Thymus (tissue), 14 donors: ENCODE measurements at places on chromosomes 12 and 14. TPM values are rescaled to one million over a fixed set of nuclear protein-coding genes. Genes with fewer than 3 reads are reported as not detected.

DNA sequence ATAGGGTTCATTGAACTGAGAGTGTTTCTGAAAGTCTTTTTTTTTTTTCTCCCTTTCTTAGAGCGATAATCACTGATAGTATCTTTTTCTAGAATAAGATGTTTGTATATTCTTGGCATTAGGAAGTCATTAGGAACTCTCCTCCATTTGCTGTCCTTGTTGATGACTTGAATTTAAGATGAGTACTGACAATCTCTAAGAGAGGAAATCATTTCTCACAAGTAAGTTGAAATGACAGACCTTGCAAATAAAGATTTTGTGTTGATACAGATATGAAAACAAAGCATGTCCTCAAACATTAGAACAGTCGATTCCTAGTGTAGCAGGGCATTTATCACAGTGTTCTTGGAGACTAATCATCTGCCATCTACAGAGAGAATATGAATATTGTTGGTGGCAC is 458.4 kb upstream of the SYT1 start:
- H3K36me3 ChIP-seq: no peaks in the 10 kb centered on the region
- no peak for DNase-seq
- H3K4me1 ChIP-seq: no peaks in the 10 kb centered on the region

Gene RIMBP2
- polyA plus RNA-seq: 0.78 TPM

- H3K4me1 ChIP-seq: peaks cover 24% of the 10 kb centered on the region
- H3K27ac ChIP-seq: peak overlapping the region; percentile 85
- peak overlapping the region; percentile 40 for H3K4me3 ChIP-seq
- peak; percentile 67 for DNase-seq
Measured at GRCh38 chr14:76961631-76962302, 66.7 kb downstream of the IRF2BPL start.

DNA sequence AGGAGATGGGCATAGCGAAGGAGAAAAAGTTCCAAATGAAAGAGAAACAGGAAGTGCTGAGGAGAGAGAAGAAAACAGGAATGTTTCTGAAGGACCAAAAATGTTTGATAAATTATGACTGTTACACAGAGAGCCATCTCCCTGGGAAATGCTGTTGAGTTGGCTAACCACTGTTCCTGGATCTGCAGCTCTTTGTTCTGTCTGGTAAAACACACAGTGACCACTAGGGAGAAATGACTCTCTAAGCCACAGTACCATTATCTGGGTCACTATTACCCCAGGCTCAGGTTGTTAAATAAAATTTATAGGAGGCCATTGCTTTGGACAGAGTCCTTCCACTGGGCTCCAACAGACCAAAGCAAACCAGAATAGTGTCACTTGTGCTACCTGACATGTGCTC is 219.3 kb downstream of the CRADD start:
- H3K27ac ChIP-seq: no peak overlapping the region
- peaks cover 38% of the 10 kb centered on the region for H3K4me1 ChIP-seq
- H3K27me3 ChIP-seq: no peaks in the 10 kb centered on the region
- no peak overlapping the region for H3K4me3 ChIP-seq
- H3K36me3 ChIP-seq: no peaks in the 10 kb centered on the region

GRCh38 chr14:100056964-100057795 is 8.0 kb upstream of the EVL start:
- DNase-seq: no peak
- H3K4me3 ChIP-seq: no peak overlapping the region
- H3K27ac ChIP-seq: peak overlapping the region; percentile 50
- H3K4me1 ChIP-seq: peaks cover 25% of the 10 kb centered on the region
- no peaks in the 10 kb centered on the region for H3K36me3 ChIP-seq

GRCh38 chr12:90672081-90672480 is 282.9 kb downstream of the CCER1 start:
- no peak overlapping the region for H3K27ac ChIP-seq
- H3K36me3 ChIP-seq: no peaks in the 10 kb centered on the region
- DNase-seq: no peak
- H3K27me3 ChIP-seq: no peaks in the 10 kb centered on the region
- no peaks in the 10 kb centered on the region for H3K4me1 ChIP-seq
- H3K4me3 ChIP-seq: no peak overlapping the region

Gene HOXC4
- polyA plus RNA-seq: 0.37 TPM

DNA sequence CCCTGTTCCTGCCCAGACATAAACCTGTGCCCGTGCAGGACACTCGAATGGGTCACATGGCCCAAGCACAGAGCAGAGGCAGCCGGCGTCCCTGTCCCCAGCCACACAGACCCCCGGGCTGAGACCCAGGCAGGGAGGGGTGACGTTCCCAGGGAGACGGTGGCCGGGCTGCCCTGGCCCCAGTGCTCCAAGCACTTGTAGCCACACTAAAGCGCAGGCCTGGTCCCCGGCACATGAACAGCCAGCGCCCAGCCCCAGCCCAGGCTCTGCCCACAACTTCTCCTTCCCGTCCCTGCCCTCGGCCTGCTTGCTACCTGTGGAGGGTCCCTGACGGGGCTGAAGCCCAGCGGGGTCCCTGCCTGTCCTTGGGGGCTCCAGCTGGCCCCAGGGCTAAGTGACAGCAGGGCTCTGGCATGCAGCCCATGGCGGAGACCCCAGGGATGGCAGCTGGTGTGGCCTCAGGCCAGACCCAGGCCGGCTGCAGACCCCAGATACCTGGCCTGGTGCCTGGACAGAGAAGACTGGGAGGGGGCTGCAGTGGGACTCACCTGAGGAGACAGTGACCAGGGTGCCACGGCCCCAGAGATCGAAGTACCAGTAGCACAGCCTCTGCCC is 338.4 kb downstream of the TMEM121 start:
- DNase-seq: no peak
- peaks cover 8% of the 10 kb centered on the region for H3K27me3 ChIP-seq
- H3K27ac ChIP-seq: no peak overlapping the region
- no peak overlapping the region for H3K4me3 ChIP-seq
- H3K4me1 ChIP-seq: peaks cover 35% of the 10 kb centered on the region

GRCh38 chr12:76317976-76318375 is 30.2 kb downstream of the BBS10 start:
- H3K27ac ChIP-seq: no peak overlapping the region
- no peaks in the 10 kb centered on the region for H3K4me1 ChIP-seq
- no peaks in the 10 kb centered on the region for H3K27me3 ChIP-seq
- H3K4me3 ChIP-seq: no peak overlapping the region
- no peak for DNase-seq
- no peaks in the 10 kb centered on the region for H3K36me3 ChIP-seq

- H3K4me1 ChIP-seq: no peaks in the 10 kb centered on the region
- DNase-seq: no peak
- no peaks in the 10 kb centered on the region for H3K27me3 ChIP-seq
- H3K36me3 ChIP-seq: no peaks in the 10 kb centered on the region
- H3K4me3 ChIP-seq: no peak overlapping the region
- H3K27ac ChIP-seq: no peak overlapping the region
Measured at GRCh38 chr12:43848786-43849185, 12.9 kb downstream of the TMEM117 start.

Gene PGF
- polyA plus RNA-seq: 7.5 TPM

Gene SMAGP
- polyA plus RNA-seq: 6.5 TPM

GRCh38 chr12:106839333-106839732 is 64.9 kb downstream of the RIC8B start:
- H3K27ac ChIP-seq: no peak overlapping the region
- no peak overlapping the region for H3K4me3 ChIP-seq
- H3K4me1 ChIP-seq: no peaks in the 10 kb centered on the region

Gene CRIP2
- 89.7 TPM for polyA plus RNA-seq

DNA sequence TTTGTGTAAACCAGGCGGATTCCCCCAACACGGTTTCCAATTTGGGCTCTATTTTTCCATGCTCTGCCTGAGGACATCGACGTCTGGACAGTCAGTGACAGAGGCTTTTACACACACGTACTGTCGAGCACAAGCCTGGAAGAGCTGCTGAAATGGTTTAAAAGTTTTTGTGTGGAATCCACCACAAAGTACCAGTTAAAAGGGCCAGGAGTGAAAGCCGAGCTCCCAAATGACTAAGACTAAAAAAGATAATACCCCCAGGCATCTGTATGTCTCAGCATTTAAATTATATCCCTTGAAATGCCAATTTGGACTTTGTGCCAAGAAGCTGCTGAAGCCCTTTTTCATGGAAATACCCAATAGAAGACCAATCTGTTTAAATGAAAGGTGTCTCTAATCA is 173.2 kb downstream of the EGLN3 start:
- H3K4me1 ChIP-seq: no peaks in the 10 kb centered on the region
- no peaks in the 10 kb centered on the region for H3K27me3 ChIP-seq
- no peak for DNase-seq
- H3K27ac ChIP-seq: no peak overlapping the region

DNA sequence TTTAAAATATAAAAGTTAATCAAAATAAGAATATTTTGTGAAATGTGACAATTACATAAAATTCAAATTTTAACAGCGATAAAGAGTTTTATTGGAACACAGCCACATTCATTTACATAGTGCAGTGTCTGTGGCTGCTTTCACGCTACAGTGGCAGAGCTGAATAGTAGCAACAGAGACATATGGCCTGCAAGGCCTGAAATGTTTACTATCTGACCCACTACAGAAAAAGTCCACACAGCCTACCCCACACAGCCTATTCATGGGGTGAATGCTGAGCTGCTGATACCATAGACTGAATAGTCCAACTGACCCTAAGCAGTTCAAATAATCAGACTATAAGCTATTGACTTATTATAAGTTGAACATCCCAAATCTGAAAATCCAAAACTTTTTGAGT is 13.2 kb downstream of the GNS start:
- DNase-seq: no peak
- peaks cover 43% of the 10 kb centered on the region for H3K36me3 ChIP-seq
- H3K27ac ChIP-seq: no peak overlapping the region
- H3K4me3 ChIP-seq: no peak overlapping the region

- no peak for DNase-seq
- peaks cover 34% of the 10 kb centered on the region for H3K27me3 ChIP-seq
- H3K36me3 ChIP-seq: no peaks in the 10 kb centered on the region
- no peak overlapping the region for H3K4me3 ChIP-seq
Measured at GRCh38 chr12:55017416-55017925, 2.3 kb upstream of the NEUROD4 start.

DNA sequence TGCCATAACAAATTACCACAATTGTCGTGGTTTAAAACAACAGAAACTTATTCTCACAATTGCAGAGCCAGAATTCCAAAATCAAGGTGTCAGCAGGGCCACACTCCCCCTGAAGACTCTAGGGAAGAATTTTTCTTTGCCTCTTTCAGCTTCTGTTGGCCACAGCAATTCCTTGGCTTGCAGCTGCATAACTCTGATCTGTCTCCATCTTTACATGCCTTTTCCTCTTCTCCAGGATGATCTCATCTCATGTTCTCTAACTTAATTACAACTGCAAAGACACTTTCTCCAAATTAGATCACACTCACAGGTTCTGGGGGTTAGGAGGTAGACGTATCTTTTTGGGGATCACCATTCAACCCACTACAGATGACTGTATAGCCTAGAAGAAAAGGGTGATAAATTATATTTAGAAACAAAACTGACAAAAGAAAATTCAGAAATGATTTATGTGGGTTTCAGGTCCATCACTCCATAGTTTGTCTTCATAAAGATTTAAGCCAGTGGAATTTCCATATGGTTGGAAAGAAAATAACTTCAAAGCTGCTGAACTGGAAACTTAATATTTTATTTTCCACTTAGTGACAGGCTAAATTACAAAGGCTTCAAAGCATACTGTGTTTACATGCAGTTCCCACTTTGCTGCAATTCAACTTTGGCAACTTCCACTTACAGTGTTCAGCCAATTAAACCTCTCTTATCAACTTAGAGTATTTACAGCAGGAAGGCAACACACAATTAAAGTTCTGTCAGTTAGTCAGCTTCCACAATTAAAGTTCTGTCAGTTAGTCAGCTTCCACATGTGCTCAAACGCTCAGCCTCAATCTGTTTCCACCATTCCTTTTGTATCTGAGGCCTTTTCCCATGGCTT is 213.3 kb downstream of the EPS8 start:
- H3K4me3 ChIP-seq: no peak overlapping the region
- no peaks in the 10 kb centered on the region for H3K36me3 ChIP-seq
- H3K27ac ChIP-seq: no peak overlapping the region
- H3K27me3 ChIP-seq: no peaks in the 10 kb centered on the region
- DNase-seq: no peak

- no peaks in the 10 kb centered on the region for H3K27me3 ChIP-seq
- H3K4me1 ChIP-seq: no peaks in the 10 kb centered on the region
- no peak overlapping the region for H3K27ac ChIP-seq
- no peak for DNase-seq
- H3K36me3 ChIP-seq: peaks cover 4% of the 10 kb centered on the region
- no peak overlapping the region for H3K4me3 ChIP-seq
Measured at GRCh38 chr14:75049136-75049535, 2.1 kb downstream of the MLH3 start.

GRCh38 chr14:104383088-104383995 is 196.2 kb upstream of the C14orf180 start:
- no peaks in the 10 kb centered on the region for H3K36me3 ChIP-seq
- no peak overlapping the region for H3K4me3 ChIP-seq
- no peak overlapping the region for H3K27ac ChIP-seq
- H3K4me1 ChIP-seq: no peaks in the 10 kb centered on the region
- H3K27me3 ChIP-seq: no peaks in the 10 kb centered on the region
